ENCODE measurements at places on chromosomes 3 and 15.

DNA sequence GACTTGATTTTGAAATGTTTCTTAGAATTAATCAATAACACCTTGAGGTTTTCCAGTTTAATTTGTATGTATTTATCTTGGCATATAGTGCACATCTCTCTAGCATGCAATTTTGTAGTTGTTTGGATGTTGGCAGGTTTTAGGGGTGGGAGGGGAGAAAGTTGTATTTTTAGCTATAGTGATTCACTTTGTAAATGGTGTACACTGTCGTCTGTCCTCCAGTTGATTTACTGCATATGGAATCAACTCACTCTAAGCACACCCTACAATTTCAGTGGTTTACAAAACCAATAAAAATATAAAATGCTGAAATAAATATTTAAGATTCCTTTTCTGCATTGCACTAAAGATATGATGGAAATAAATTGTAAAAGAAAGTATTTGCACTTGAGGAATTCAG lies 199.1 kb downstream of the CDIN1 start:
- no peak for DNase-seq

- DNase-seq: no peak
Measured at GRCh38 chr3:159805411-159805772, 183.2 kb upstream of the IL12A start.

GRCh38 chr15:77672135-77672534 lies 39.4 kb upstream of the LINGO1 start:
- DNase-seq: no peak

- DNase-seq: no peak
Measured at GRCh38 chr3:63967675-63968611, 55.4 kb downstream of the PSMD6 start.

DNA sequence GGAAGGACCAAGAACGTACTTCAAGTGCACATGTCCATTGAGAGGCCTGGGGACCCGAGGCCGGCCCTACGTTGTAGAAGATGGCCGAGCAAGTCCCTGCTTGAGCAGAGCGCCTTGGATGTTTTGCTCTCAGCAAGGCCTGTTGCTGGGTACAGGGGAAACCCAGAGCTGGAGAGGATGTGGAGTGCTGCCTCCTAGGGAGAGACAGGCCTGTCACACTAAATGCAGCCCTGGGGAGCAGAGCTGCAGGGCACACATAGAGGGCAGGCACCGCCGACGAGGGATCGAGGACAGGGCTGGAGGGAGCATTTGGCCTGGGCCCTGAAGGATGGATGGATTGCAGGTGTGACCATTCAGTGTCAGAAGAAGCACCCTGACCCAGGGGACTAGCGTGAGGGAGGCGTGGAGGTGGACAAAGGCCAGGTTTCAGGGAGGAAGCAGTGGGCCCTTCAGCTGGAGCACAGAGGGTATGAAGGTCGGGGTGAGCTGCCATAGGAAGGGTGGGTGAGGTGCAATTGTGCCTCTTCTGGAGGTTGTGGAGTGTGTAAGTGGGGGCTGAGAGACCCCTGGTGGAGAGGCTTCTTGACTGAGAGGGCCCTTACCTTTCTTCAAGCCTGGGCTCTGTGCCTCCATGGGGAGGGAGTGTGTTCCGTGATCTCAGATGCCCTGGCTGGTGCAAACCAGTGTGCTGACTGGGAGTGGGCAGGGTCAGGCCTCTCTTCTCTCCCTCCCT lies 142.4 kb downstream of the CHDH start:
- DNase-seq: no peak

DNA sequence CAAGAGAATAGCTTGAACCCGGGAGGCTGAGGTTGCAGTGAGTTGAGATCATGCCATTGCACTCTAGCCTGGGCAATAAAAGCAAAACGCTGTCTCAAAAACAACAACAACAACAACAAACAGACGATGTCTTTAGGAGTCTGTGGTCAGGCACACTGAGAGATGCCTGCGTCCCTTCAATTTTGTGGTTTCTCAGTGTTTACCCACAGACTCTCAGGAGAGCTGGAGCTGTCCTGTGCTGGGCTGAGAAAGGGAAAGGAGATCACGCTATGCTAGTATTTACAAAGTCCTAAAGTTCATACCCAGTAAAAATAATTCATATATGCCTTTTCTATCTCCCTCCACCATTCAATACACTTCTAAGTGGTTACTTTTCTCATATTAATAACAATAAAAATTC lies 6.3 kb downstream of the LAMP3 start:
- DNase-seq: no peak

- no peak for DNase-seq
Measured at GRCh38 chr3:62669161-62669560, 206.1 kb downstream of the CADPS start.

DNA sequence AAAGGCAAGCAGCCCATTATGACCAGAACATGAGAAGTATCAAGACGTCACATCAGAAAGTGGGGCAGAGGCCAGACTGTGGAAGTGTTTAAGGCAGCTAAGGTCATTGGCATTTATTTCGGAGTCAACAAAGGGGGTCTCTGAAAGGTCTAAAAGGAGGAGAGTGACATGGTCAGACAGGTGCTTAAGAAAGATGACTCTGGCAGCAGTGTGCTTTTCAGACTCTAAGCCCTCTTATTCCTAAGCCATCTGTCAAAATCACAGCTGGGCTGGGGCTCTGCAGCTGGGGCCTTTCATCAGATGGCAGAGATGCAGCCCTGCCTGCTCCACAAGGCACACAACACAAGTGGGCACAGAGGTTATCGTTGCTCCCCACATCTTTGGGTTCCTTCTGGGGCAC lies 14.0 kb downstream of the FBXL22 start:
- no peak for DNase-seq
